ENCODE measurements at places on chromosomes 16 and 17. TPM values are rescaled to one million over a fixed set of nuclear protein-coding genes. Genes with fewer than 3 reads are reported as not detected.

The KIF18B gene
- polyA plus RNA-seq: 7.3 TPM

The PPP1R9B gene
- polyA plus RNA-seq: 55.2 TPM

The C16orf89 gene
- polyA plus RNA-seq: 3.2 TPM

The MT1F gene
- polyA plus RNA-seq: 43.8 TPM

The QPRT gene
- 126 TPM for polyA plus RNA-seq

The SLFN5 gene
- 15.4 TPM for polyA plus RNA-seq

The ABCA9 gene
- polyA plus RNA-seq: 3.7 TPM

The FA2H gene
- polyA plus RNA-seq: 3.0 TPM

The TEKT1 gene
- polyA plus RNA-seq: 0.47 TPM

Data from left renal cortex interstitium (tissue), 4 donors.